ENCODE measurements at places on chromosomes 5 and 9.
A peak's percentile ranks its signal among the peaks of the same experiment; 100 is the strongest.

- DNase-seq, result no peak
Measured at GRCh38 chr9:74172874-74173273, 324.3 kb upstream of the RORB start.

- DNase-seq, result peak; percentile 52
Measured at GRCh38 chr9:97848480-97849237, 4.4 kb upstream of the FOXE1 start.

- peak; percentile 87 for DNase-seq
Measured at GRCh38 chr5:1808439-1808838, 7.2 kb downstream of the NDUFS6 start.

DNA sequence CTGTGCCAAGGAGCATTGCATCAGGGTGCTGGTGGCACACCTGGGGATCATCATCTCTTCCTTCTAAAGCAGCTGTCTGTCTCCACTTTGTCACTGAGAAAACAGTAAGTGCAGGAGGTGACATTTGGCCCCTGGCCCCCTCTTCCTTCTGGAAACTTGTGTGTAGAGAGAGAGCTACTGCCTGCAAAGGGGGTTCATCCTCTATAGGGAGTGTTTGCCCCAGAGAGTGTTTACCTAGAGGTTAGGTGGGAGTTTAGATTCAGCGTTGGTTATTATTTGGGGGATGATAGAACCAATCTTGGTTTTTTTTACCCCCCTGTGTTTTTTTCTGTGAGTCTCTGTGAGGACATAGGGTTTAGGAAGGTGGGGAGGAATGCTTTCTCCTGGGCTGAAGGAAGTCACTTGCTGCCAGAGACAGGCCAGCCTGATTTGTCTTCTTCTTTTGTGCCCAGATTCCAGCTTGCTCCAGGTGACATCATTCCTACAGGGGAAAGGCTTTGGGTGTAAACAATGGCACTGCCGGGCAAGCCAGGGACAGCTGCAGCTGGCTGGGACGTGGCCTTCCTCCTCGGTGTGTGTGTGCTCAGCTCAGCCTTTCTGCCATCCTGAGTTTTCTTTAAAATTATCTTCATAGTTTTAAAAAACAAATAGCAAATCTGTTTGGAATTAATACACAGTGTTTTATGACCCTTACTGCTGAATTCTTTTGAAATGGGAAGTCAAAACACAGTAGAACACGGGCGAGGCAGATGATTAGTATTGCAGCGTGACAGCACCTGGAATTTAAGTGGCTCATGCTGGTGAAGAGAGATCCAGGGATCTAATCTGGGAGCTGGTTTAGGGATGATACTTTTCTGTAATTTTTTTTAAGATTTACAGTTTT, 24.5 kb downstream of the PRRC2B start:
- peak; percentile 56 for DNase-seq

- peak; percentile 52 for DNase-seq
Measured at GRCh38 chr9:105241356-105242043, 3.0 kb upstream of the SLC44A1 start.

DNA sequence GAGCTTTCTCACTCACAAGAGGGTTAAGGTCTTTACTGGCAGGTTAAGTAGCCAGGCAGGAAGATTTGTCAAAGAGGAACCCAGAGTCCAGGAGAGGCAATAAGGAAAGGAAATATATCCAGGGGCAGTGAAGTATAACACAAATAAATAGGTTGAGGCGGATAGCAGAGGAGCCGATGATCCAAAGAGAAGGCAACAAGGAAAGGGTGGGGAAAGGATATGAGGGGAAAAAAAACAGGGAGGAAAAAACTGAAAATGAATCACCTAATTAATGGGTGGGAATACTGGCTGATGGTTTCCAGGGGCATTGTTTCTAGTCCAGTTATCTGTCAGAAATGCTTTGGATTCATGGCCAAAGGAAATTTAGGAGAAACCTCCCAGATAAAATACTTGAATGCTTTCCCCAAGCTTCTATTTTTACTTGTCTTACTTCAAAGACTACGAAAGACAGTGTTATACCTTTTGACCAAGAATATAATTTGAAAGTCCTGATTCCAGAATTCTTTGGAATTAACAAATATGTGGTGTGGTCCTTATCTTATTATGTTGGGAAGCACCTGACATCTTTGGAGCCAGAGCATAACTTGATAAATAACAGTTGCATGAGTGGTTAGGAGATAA, 146.5 kb downstream of the AOPEP start:
- peak; percentile 53 for DNase-seq

DNA sequence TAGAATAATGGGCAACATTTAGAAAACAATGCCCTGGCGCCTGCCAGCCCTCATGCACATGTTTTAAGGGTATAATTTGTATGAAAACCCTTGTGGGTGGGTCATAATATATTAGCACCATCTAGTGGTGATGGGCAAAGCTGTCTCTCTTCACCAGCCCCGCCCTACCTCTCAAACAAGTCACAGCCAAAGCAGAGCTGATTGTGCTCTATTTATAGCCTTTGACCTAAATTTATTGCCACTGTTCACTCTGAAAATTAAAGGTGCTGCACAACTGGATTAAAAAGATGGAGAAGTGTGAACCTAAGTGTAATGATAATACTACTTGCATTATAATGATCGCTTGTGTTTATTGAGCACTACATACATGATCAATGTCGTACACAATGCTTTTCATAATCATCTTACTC, 131.9 kb upstream of the ANKH start:
- DNase-seq, result peak; percentile 83

DNA sequence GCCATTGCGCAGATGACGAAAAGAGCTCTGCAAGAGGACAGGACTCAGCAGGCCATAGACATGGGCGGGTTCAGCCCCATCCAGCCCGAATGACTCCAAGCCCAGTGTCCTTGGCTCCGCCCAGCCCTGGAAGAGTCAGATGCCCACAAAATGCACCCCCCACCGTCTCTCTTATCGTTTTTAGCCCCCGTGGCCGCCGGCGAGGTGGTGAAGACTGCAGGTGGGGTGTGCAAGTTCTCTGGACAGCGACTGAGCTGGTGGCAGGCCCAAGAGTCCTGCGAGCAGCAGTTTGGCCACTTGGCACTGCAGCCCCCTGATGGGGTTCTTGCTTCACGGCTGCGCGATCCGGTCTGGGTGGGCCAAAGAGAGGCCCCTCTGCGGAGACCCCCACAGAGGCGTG, 2.1 kb downstream of the ADGRD2 start:
- DNase-seq, result no peak

DNA sequence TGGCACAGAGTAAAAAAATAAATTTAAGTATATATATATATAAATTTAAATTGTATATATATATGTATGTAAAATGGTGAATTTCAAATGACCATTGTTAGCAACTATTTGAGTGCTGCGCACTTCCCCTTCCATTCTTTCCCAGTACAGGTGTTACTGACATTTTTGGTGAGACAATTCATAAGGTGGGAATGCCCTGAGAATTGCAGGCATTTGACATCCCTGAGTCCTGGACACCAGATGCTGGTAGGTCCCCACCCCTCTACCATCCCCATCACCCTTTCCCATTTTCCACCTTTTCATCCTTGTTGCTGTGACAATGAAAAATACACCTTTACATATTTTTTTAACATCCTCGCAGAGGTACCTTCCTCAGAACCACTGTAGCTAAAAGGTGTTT, 91.6 kb downstream of the SLC1A3 start:
- no peak for DNase-seq

DNA sequence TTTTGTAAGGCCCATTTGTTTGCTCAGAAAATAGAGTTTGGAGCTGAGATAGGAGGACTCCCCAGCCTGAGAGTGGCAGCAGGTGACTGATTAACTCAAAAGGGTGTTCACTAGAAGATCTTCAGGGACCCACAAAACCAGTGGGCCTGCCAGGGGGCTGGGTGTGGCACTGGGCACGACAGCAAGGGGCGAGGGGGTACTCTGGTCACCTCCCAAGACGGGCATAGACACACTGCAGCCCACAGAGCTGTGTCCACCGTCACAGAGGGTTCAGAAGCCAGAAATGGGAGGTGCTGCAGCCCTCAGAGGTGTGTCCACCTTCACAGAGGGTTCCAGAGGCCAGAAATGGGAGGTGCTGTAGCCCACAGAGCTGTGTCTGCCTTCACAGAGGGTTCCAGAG, 75.6 kb upstream of the CACNA1B start:
- no peak for DNase-seq

DNA sequence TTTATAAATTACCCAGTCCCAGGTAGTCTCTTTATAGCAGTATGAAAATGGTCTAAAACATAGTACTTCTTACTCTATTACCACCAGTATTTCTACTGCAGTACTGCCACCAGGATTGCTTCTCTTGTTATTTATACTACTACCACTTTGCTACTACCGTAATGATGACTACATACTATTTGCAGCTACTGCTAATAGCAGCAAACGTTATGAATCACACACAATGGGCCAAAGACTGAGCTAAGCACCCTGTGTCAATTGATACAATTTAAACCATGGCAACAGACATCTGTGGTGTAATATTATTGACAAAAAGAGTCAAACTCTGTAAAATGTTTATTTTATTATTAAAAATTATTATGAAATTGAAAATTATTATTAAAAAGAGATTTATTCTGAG, 15.3 kb upstream of the KIF12 start:
- no peak for DNase-seq

DNA sequence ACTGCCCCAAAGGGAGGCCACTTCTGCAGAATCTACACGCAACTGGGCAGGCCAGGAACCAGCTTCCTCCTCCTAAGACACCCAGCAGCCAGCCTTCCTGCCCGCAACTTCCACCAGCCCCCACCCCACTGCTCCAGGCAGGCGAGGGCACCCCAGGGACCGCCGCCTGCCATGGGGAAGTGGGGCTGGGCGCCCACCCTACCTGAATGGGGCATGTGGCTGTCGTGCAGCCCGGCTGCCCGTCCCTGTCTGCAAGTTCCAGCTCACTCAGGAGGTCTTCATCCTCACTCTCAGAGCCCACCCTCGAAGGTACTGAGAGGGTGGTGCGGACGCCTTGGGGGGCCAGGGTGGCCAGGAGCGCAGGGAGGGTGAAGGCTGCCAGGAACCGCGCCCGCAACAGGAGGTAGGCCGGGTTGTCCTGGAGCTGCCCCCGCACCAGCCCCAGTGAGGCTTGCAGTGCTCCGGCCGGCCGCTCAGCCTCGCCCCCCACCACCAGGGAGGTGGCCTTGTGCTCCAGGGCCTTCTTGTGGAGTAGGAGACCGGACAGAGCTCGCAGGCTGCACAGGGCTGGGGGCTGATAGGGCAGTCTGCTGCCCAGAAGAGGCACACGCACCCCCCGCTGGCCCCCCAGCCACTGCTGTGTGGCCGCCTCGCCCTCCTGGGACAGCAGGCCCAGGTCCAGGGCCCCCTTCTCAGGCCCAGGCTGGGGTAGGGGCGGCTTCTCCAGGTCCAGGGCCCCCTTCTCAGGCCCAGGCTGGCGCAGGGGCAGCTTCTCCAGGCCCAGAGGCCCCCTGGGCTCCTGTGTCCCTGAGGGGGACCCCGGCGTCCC, 4.1 kb upstream of the CARD9 start:
- DNase-seq, result no peak

GRCh38 chr5:54551926-54552325, 34.4 kb downstream of the SNX18 start:
- peak; percentile 41 for DNase-seq

DNA sequence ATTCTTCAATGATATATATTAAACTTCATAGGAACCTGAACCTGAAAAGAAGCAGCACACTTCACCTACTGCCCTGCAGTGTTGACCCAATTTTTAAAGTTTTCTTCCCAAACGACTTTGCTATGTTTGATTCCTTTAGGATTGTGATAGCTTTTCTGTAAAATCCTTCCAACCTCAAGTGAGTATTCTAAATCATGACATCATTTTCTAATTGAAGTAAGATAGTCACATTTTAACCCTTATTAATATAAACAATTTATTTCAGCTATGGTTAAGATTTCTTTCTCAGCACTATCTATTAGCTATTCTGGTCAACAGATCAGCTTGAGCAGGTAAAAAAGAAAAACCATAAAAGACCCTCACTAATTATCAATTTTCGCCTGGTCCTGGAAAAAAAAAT, 162.0 kb downstream of the SMARCA2 start:
- no peak for DNase-seq

DNA sequence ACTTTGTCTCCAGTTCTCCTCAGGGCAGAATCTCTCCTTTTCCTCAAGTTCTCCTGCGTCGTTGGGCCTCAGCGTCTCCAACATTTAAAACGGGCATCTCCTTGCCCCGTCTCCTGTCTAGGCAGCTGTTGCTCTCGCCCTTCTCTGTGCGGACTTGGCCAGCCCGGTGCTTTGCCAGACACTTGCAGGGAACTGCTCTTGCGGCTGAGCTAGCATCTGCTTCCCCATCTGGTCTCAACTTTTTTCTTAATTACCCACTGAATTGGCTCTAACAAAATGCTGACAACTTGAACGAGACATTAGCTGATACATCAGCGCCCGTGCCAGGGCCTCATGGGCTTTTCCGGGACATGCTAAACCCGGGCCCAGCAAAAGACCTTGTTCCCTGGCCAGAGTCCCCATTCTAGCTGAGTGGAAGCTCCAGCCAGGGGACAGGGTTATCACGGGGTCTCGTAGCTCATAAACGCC, 25.1 kb downstream of the ZNF618 start:
- DNase-seq, result no peak

DNA sequence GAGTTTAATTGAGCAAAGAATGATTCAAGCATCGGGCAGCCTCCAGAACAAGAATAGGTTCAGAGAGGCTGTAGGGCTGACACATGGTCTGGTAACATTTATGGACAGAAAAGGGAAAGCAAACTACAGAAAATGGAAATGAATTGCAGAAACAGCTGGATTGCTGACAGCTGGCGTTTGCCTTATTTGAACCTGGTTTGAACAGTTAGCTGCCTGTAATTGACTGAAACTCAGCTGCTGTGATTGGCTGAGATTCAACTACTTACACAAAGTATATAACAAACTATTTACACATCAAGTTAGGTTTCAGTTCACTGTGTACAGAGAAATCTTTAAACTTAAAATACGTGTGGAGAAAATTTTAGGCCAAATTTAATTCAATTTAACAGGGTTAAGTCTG, 441.7 kb downstream of the PRELID2 start:
- no peak for DNase-seq

DNA sequence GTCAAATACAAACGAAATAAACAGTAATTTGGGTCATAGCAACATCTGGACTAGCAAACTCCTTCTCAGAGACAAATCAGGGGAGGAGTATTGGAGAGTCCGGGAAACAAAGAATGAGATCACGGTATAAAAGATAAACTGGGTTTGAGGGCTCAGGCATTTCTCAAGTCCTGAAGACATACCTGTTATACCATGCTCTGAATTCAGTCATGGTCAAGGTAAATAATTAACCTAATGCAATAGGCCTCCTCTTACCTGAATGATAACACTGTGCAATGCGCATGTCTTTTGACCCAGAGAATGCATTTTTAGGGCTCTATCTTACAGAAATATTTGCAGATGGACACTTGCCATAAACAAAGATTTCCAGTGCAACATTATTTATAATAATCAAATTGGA, 31.9 kb upstream of the SPDL1 start:
- no peak for DNase-seq

Measured in astrocyte of the hippocampus (primary cell).